ENCODE measurements at places on chromosomes 4 and X.

- DNase-seq: no peak
These were observed 8.1 kb upstream of the HPF1 start for GRCh38 chr4:169765835-169766234.

- DNase-seq: no peak
These were observed 65.9 kb upstream of the FSTL5 start for GRCh38 chr4:162229670-162230069.

- DNase-seq: no peak
These were observed 752 bp downstream of the MBTPS2 start for GRCh38 chrX:21840193-21840545.

GRCh38 chr4:97106161-97106560 is 1037.1 kb downstream of the STPG2 start:
- DNase-seq: no peak
